SK-N-MC (cell line): ENCODE measurements at places on chromosomes 11 and 22.

DNA sequence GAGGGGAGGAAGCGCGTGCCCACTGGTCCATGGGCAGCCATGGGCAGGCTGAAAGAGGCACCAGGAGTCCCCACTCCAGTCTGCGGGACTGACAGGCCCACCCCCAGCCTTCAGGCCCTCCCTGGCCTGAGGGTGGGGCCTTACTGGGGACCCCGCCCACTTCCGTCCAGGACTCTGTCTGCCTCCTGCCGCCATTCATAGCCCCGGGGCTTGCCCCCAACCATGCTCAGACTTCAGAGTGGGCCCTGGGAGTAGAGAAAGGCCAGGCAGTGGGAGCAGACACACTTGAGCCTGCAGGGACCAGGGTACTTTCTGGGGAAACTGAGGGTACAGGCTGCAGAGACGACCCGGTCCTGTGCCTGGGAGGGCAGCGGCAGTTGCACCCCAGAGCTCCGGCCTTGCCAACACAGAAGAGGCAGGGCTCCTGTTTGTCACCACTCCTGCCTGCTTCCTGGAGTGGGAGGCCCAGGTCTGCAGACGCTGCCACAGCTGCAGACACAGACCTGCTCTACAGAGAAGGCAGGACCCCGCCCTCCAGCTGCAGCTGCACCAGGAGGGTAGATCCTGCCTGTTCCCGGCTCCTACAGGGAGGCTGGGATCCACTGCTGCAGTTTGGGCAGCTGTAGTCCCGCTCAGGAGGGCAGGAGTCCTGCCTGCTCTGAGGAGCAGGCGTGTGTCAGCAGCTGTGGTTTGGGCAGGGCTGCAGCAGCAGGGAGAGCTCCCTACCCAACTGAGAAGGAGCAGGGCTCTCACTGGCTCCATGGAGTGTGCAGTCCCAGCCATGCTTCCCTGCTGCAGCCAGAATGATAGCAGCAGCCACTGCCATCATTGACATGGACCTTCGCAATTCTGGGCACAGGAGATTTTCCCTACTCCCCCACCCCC is 387.9 kb upstream of the ANO3 start:
- DNase-seq: no peak

- DNase-seq: no peak
Measured at GRCh38 chr22:23579870-23580575, at the start of gene IGLL1. Gene IGLL1, minus strand, starts transcription at chr22:23580290. Its CDS starts 100 bp downstream, at chr22:23580190.

DNA sequence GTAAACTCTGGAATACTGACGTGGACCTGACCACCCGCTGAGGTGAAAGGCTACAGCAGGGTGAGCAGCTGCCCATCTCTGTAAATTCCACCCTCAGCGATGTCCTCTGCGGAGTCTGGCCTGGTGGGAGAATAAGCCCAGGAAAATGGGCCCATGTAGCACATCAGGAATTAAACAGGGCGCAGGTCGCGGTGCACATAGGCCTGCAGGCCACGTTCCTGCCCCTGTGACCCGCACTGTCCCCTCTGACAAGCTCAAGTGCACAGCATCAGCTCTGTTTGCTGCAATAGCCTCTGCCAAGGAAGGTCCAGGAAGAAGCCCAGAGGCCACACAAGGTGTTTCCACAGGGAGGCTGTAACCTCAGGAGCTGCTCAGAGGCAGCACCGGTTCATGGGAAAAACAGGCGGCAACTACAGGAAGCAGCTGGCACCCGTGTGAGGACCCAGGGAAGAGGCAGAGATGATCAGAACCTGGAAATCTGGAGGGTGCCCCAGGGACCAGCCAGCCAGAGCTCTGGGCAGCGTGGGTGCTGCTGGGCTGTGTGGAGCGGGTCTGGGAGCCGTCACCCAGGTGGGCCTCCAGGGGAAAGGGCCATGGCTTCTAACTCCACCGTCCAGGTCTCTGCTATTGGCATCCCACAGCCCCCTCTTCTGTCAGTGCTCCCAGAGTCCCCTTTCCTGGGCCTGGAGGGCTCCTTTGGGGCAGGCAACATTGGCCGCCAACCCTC is 808 bp upstream of the IFITM2 start:
- no peak for DNase-seq

- no peak for DNase-seq
Measured at GRCh38 chr11:48184452-48184851, 32.2 kb upstream of the OR4B1 start.

DNA sequence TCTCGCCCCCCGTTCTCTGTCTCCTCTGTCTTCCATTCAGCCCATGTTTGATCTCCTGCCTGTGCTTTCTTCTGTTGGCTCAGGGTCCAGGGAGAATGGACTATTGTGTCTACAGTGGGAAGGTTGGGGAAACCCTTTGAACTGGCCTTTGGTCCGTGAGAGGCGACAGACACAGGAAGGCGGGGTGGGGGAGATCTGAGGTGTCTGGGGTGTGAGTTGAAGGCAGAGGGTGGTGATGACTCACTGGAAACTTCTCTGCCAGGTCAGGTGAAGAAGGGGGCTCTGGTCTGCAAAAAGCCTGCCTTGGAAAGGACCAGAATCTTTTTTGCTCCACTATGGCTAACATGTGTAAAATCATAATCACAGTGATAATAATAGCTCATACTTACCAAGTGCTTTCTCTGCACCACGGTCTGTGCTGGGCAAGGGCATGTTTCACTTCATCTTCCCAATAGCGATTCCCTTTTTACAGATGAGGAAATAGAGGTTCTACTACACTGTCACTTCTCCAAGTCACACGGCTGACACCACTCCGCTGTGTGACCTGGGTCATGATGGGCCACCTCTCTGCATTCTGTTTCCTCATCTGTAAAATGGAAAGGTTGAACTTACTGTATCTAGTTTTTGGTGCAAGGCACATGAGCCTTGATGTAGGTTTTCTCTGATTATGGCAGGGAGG is 99.8 kb upstream of the ALX4 start:
- DNase-seq: no peak

GRCh38 chr11:17747131-17747955 is 12.8 kb downstream of the KCNC1 start:
- DNase-seq: no peak

DNA sequence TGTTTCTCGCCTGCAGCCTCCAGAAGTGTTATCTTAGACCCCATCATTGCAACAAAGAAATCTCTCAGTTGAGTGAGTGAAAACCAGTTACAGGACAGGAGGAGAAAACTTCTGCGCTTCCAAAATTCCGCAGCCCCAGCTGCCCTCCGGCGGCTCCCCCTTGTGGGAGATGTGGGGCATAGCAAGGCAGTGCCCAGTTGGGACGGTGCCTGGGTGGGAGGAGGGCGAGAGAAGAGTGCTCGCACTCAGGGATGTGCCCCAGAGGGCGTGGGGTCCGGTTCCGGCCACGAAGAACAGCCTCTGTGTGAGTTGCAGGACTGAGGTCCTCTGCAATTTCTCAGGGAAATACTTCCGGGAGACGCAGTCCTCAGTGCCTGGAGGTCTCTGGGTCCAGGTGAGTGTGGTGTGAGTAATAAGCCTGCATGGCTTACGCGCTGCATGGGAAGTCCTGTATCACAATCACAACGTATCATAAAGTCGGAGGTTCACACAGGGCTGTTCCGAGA is 87.0 kb upstream of the BLID start:
- DNase-seq: no peak

DNA sequence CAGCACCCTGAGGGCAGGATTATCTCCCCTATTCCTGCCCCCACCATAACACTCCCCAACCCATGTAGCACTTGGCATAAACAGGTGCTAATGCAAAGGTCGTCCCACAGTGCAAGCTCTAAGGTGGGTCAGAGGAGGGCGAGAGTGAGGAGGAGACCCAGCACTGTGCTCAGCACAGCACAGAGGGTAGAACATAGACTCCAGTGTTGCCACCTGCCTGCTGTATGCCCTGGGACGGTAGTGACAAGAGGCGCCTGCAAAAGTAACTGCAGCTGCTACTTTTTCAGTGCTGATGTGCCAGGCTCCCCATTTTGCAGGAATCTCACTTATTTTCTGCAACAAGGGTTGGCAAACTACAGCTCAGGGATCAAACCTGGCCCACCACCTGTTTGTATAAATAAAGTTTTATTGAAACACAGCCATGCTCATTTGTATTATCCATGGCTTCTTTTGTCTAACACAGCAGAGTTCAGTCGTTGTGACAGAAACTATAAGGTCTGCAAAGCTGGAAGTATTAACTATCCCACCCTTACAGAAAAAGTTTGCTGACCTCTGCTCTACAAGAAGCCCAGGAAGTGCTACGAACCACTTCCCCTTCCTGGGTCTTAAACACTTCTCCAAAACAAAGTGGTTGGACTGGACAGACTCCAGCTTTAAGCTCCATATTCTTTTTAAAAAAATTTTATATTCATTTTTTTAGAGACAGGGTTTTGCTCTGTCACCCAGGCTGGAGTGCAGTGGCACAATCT is 16.9 kb upstream of the CDC42BPG start:
- DNase-seq: no peak

DNA sequence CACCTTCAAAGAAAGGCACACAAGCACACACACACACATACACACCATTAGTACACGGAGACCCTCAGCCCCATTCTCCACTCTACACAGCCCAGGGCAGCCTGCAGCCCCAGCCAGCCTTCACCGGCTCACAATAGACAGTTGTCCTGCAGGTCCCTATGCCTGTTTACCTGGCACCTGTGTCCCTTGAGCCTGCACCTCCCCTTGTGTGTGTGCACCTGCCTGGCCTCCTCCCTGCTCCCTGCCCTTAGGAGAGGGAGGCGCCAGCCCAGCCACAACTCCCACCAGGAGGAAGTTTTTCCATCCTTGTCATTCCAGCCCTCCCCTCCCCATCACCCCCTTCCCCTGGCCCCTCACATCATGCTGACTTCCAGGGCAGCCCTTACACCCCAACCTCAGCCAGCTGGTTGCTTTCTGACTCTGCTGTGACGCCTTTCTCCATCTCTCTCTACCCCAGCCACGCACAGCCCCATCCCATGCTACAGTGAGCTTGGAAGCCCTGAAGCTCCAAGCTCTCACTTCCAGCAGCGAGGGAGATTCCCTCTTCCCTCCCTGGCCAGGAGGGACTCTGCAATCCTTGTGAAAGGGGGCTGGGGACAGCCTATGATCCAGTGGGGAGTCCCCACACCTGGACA is 4.4 kb downstream of the AHNAK start:
- DNase-seq: no peak

- no peak for DNase-seq
Measured at GRCh38 chr11:105609341-105609781, 512 bp upstream of the GRIA4 start.

DNA sequence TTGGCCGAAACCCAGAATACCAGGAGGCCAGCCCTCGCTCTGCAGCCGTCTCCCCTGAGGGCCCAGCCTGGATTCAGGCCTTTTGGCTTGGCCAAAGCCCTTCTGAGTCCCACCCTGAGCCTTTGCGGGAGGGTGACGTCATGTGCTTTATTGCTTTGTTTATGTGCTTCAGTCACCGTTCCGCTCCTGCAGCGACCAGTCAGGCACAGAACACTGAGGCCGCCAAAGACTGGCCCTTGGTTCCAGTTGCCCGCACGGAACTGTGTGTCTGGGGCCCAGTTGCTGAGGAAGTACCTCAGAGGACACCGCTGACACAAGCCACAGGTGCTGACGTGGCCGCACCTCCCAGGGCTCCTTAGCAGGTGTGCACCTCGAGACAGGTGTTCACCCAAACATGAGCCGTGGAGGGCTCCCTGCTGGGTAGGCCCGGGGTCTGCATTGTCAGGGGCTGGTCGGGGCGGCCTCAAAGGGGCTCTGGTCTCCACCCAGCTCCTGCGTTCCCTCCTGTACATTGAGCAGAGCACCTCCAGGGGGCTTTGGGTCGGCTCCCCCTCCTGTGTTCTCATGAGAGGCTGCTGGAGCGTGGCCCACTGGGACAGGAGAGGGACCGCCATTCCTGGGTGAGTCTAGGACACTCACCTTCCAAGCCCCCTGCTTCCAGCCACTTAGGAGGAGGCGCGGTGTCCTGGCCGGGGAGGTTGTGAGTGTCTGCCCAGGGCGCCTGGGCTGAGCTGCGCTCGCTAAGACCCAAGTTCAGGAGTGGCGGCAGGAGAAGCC is 376.8 kb downstream of the TBC1D22A start:
- DNase-seq: no peak

DNA sequence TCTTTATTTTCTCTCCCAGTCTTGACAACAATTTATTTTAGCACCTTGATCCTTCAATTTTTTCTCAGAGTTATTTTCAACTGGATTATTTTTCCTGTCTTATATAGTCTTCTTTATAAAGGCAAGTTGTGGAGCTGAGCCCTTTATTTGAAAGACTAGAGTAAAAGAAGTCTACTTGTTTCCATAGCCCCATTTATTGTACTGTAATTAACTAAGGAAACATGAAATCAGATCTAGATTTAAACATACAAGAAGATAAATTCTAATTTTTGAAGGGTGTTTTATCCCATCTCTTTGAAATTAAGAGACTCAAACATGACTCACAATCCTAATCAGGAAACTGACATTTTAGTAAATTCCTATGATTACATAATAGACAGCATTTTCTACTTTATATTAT is 2421.8 kb downstream of the LRRC4C start:
- DNase-seq: no peak

DNA sequence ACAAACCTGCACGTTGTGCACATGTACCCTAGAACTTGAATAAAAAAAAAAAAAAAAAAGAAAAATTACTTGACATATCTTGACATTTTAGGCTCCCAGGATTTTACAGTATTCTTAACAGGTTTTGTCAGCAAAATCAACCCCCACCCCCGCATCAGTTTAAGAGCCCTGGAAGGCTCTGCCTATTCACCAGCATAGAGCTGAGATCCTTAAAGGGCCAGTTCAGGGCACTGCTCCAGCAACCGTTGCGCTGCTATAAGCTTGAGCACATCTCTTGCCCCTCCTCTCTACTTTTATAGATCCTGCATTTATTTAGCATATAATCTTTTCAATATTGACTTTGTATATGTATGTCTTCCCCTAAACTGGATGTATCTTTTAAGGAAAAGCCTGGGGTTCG is 697 bp upstream of the PAFAH1B2 start:
- peak; percentile 20 for DNase-seq

DNA sequence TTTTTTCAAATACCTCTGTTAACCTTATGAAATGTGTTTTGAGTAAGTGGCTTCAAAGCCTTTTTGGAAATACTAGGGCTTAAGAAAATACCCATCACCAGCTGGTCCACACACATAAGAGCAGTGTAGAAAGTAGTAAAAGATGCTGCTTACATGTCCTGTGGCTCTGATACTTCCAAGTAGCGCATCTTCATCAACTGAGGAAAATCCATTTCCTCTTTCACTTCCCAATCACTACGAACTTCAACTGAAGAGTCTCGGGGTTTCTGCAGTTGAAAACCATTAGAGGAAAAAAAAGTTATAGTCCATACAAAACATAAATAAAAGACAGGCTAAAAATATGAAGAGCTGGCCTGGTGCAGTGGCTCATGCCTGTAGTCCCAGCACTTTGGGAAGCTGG is 8.5 kb downstream of the EIF3D start:
- DNase-seq: no peak

DNA sequence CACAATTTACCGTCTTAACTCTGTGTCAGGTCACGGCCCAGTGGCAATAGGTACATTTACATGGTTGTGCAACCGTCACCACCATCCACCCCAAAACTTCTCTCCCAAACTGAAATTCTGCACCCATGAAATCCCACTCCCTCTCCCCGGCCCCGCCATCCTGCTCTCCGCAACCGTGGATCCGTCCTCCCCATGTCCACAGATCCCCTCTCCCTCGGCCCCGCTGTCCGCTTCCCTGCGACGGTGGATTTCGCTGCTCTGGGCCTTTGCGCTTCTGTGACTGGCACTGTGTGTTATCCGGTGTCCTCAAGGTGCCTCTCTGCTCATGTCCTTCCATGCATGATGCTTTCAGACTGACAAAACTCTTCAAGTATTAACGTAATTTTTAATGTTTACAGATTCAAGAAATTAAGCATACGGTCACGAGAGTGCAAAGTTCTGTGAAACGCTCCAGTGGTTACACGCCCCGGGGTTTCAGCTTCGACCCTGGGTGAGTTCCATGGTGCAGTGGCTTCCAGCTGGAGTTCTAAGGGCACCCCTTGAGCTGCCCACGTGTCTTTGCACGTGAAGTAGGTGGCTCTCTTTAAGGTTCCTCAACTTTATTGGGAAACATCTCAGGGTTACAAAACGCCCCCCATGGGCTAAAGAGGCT is 76.4 kb downstream of the KCNQ1 start:
- no peak for DNase-seq
